ENCODE measurements at places on chromosomes 7 and 10.
A peak's percentile ranks its signal among the peaks of the same experiment; 100 is the strongest.

DNA sequence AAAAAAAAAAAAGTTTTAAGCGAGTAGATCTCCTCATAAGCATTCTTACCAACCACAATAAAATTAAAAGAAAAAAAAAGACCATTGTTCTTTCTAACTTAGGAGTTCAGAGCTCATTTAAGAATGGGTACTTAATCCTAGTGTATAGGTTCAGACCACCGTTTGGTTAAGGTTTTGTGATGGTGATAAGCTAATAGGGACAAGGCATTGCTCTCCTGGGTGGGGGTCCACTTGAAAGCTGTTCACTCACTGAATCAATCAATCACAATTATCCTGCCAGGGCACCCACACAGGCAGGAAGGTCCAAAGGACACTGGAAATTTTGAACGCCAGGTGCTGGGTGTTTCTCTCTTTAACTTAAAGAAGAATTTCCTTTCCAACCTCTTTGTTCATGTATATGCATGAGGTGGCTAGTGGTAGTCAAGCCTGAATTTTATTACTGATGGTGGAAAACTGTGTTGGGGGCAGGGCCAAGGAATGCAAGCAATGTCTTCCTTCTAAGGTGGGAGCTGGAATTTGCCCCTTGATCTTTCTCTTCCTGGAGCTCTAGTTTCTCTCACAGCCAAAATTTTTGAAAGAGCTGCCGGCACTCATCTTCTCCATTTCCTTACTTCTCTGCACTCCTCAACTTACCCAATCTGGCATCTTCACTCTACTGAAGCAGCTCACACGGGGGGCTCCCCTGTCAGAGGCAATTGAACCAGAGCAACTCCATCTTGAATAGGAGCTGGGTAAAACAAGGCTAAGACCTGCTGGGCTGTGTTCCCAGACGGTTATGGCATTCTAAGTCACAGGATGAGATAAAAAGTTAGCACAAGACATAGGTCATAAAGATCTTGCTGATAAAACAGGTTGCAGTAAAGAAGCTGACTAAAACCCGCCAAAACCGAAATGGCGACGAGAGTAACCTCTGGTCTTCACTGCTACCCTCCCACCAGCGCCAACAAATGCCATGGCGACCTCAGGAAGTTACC is 7.5 kb upstream of the FAM131B start:
- no peak for DNase-seq

- DNase-seq = no peak
These were observed 255.5 kb upstream of the YAE1 start for GRCh38 chr7:39310699-39311098.

GRCh38 chr7:21671859-21672258 is 129.0 kb downstream of the DNAH11 start:
- no peak for DNase-seq

DNA sequence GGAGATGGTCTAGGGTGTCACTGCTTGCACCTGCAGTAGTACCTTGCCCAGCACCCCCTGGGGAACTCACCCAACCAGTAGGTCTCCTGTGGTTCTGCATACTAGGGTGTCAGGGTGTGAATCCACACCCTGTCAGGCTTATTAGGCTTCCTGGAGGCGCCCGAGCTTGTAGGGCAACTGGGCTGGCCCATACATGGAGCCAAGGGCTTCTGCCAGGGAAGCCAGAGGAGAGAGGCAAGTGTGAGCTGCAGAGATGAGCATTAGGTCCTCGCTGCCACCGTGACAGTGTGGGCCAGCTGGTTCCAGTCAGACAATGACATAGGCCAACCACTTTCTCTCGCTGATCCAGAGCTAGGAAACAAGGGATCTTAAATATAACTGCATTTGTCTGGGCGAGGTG is 11.2 kb downstream of the MXI1 start:
- no peak for DNase-seq

DNA sequence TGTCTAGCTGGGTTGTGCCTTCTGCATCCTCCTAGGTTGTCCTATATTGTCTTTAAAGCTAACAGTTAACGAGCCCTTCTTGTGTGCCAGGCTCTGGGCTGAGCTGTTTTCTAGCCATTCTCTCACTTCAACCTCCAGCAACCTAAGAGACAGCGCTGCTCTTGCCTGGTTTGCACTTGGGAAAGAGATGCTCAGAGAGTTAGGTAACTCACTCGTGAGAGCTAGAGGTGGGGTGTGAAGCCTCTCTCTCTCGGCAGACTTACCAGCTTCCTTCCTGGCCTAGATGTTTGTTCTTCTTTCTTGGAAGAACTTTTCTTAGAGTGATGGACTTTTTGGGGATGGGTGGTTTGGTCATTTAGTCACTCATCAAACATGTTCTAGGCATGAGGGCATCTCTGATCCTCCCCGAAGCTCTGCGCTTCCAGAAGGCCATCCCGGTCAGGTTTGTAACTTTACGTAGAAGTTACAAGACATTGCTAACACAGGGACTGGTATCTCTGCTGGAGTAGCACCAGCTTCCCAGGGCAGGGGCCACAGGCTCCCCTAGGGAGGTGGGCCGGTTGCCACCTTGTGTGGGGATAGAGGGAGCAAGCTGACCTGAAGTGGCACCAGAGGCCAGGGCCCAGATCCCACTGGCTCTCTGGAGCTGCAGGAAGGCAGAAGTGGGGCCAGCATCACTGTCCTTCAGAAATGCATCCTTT is 14.3 kb downstream of the TSPAN15 start:
- DNase-seq = no peak

GRCh38 chr7:34776748-34777358 is 118.8 kb downstream of the NPSR1 start:
- no peak for DNase-seq

DNA sequence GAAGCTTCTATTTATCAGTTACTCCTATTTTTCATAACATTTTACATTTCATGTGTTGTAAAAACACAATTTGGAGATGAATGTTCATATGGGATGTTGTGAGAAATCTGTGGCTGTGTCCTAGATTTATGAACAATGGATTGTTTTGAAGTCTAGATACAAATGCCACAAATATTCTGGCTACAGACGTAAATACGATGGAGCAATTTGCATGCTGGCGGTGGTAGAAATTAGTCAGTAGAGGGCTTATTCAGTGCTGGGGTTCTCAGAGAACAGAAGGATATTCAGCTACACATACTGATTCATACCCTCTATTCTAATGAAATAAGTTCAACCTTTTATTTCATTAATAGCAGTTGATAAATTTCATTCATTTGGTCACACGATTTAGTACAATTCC is 48.8 kb downstream of the PLPP4 start:
- DNase-seq = no peak

DNA sequence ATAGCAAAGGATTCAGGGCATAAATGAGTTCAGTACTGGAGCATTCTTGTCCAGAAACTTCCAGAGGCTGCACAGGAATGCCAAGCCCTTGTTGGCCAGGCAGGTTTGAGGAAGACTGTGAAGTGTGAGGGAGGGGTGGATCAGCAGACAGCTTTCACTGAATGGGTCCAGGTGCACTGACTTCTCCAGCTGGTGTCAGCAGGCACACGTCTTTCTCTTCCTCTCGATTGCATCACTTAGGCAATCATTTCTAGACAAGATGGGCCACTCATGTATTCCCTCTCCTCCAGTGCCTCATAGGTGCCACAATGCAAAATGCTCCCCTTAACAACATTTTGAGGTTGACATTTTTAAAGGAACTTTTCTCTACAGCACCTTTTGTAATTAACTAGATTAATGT is 15.6 kb upstream of the PLEKHS1 start:
- no peak for DNase-seq

GRCh38 chr10:114404171-114405010 is at the start of gene AFAP1L2:
AFAP1L2 (minus strand) TSS chr10:114404502; CDS start chr10:114404455, 47 bp downstream.
- DNase-seq = no peak

DNA sequence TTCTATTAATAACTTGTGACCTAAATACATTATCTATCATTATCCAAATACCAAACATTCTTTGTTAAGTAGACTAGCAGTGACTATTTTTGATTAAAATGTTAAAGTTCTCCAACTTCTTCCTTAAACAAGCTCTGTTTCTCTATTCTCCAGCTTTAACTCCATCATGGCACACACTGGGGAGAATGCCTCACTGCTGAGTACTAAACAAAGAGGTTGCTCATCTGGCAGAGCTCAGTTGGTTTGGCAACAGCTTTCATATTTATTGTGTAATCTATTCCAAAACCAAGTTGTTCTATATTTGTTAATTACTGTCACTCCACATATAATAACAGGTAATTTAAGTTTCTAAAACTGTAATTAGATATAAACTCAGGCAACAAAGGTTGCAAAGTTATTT is 89.6 kb downstream of the USP6NL start:
- DNase-seq = no peak

DNA sequence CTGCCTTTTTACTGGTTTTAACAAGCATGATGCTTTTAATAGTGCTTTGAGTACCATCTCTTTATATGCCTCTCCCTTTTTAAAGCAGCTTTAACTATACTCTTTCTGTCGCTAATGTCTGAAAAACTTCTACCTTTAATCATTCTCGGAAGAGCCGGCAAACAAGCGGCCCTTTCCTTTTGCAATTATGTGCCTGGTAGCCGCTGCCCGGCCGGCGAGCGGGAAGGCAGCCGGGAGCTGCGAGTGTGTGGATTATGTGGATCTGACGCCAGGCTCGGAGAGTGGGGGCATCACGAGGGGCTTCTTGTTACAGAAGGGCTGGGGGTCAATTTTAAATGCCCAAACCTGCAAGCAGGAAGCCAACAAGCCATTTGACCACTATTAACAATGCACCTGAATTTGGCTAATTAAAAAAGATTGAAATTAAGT is 120.9 kb downstream of the BUB3 start:
- no peak for DNase-seq

- DNase-seq = no peak
These were observed 37.7 kb upstream of the KCNMA1 start for GRCh38 chr10:77675347-77675746.

DNA sequence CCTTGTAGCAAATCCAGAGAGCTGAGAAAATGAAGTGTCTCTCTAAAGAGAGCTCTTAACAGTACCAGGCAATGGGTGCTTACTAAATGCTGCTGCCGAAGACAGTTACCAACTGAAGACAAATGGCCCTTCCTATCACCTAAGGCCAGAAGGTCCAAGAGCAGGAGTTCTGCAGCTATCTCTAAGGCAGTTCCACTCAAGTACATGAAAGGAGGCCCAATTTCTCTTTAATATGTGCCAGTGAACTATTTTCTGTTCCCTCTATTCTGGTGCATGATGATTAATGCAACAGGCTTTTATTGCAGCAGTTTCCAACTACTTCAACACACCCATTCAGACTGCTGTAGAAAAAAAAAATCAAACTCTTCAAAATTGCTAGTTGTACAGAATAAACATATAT is 122.5 kb downstream of the SLC25A13 start:
- DNase-seq = no peak

- DNase-seq = no peak
These were observed 339.4 kb downstream of the FRMD4A start for GRCh38 chr10:13991353-13991752.

DNA sequence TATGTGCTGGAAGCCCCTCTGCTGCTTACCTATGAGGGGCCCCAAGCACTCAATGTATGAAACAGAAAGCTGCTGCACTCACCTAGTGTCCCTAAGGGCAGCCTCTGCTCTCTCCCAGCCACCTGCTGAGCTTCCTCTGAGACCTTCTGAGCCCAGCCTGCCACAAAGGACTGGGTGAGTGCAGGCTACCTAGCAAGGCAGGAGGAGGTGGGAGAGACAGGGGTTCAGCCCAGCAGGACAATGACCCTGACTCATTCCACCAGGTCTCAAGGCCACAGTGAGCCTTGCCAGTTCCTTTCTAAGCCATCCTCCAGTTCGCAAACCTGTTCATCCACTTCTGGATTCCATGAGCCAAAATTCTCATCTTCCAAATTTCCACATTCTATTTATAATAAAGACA is 16.3 kb downstream of the VOPP1 start:
- DNase-seq = no peak

- peak; percentile 57 for DNase-seq
These were observed 42.4 kb upstream of the FAM20C start for GRCh38 chr7:149791-150636.

DNA sequence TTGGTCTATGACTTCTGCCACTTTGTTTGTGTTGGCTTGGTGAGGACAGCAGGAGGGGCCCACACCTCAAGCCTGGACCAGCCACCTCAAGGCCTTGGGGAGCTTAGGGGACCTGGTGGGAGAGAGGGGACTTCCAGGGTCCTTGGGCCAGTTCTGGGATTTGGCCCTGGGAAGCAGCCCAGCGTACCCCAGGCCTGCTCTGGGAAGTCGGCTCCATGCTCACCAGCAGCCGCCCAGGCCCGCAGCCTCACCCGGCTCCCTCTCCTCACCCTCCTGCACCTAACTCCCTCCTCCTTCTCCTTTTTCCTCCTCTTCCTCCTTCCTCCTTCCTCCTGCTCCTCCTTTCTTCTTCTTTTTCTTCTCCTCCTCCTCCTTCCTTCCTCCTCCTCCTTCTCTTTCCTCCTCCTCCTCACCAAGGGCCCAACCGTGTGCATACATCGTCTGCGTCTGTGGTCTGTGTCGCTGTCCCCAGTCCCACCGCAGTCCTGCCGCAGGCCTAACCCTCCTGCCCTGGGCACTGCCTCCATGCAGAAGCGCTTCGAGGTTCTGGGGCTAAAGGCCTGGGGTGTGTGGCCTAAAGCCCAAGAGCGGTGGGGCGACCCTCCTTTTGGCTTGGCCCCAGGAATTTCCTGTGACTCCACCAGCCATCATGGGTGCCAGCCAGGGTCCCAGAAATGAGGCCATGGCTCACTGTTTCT is 5.3 kb downstream of the EN2 start:
- DNase-seq = no peak

DNA sequence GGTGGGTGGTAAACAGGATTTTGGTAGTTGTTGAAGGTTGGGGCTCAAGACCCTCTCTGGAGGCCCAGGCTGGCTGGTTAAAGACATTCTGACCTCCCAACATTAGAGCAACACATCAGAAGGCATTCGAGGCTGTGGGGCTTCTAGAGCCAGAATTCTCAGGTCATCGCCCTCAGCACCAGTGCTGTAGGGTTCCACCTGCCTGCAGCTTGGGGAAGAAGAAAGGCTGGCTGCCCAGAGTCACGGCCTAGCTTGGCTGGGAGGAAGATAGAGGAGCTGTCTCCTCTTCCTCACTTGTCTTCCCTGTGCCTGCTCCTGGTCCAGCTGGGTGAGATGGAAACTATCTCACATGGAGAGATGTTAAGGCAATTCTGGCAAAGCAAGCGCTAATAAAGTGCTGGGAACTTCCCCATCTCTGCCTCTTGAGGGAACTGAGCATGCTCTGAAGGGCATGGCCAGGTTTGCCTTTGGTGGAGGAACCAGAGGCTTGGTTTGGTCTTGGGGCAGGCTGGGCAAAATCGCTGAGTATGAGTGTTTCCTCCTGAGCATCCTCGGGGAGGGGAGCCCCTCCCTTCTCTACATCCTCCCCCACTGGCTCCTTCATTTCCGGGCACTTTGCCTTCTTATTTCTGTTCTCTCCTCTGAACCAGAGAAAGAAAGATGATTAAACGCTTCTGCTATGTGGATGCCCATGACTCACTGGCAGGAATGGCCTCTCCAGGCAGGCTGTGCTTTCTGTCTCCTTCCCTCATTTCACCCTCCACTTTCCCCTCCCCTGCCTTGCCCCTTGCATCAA is 509.0 kb upstream of the PODXL start:
- DNase-seq = no peak

All from activated naive CD8-positive, alpha-beta T cell treated with anti-CD3 and anti-CD28 coated beads, Interleukin-2, amount 50 U/mL, for 24 hours (primary cell).